ENCODE measurements at places on chromosomes 16 and 17.

GRCh38 chr17:74442670-74443515 is 11.0 kb downstream of the GPRC5C start:
- peak; percentile 64 for DNase-seq
- no peaks in the 10 kb centered on the region for H3K36me3 ChIP-seq
- H3K4me1 ChIP-seq: peaks cover 12% of the 10 kb centered on the region
- H3K27ac ChIP-seq: no peak overlapping the region

GRCh38 chr17:80007939-80008338 is 27.7 kb downstream of the TBC1D16 start:
- H3K4me1 ChIP-seq: peaks cover 8% of the 10 kb centered on the region
- no peak for DNase-seq
- peaks cover 4% of the 10 kb centered on the region for H3K36me3 ChIP-seq
- no peak overlapping the region for H3K4me3 ChIP-seq

DNA sequence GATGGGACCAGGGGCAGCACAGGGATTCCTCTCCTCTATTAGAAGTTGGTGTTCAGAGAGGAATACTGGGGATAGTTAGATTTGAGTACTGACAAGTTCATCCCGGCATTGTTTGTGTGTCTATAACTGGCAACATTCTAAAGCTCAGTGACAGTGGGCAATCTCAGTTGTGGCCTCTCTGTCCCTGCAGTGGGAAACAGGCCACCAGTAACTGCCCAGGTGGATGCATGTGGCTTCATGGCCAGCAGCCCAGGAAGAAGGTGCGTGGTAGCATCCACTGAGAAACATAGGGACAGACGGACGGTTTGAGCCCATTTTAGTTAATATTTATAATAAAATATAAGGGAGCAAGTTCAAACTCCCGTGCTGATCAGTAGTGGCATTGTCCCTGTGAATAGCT is 51.5 kb downstream of the B9D1 start:
- peaks cover 3% of the 10 kb centered on the region for H3K4me1 ChIP-seq
- no peaks in the 10 kb centered on the region for H3K27me3 ChIP-seq
- no peak overlapping the region for H3K4me3 ChIP-seq
- 0 out of 2 replicates have a peak, but pooled peaks cover 3% of the 10 kb centered on the region for H3K36me3 ChIP-seq

DNA sequence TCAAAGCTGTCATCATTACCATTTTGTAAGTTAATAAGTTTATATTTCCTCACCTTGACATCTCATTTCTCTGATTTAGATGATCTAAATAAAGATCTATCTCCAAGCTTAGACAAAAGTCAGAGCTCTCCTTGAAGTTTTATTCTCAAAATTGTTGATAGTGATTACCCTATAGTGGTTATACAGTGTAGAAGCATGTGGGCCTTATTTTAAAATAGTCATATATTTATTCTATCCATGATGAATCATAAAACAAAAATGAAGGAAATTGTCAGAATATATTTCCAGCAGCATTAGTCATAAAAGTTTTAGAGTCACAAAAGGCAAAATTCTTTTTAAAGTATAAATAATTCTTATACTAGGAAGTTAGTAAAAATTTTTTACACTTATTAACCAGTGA is 49.0 kb downstream of the RHOT1 start:
- no peak for DNase-seq
- H3K27me3 ChIP-seq: no peaks in the 10 kb centered on the region
- H3K36me3 ChIP-seq: no peaks in the 10 kb centered on the region
- no peak overlapping the region for H3K4me3 ChIP-seq
- H3K27ac ChIP-seq: no peak overlapping the region
- H3K4me1 ChIP-seq: no peaks in the 10 kb centered on the region

GRCh38 chr17:41457676-41458075 is 9.5 kb downstream of the KRT32 start:
- no peak overlapping the region for H3K4me3 ChIP-seq
- H3K27me3 ChIP-seq: no peaks in the 10 kb centered on the region
- no peak overlapping the region for H3K27ac ChIP-seq
- H3K4me1 ChIP-seq: no peaks in the 10 kb centered on the region

DNA sequence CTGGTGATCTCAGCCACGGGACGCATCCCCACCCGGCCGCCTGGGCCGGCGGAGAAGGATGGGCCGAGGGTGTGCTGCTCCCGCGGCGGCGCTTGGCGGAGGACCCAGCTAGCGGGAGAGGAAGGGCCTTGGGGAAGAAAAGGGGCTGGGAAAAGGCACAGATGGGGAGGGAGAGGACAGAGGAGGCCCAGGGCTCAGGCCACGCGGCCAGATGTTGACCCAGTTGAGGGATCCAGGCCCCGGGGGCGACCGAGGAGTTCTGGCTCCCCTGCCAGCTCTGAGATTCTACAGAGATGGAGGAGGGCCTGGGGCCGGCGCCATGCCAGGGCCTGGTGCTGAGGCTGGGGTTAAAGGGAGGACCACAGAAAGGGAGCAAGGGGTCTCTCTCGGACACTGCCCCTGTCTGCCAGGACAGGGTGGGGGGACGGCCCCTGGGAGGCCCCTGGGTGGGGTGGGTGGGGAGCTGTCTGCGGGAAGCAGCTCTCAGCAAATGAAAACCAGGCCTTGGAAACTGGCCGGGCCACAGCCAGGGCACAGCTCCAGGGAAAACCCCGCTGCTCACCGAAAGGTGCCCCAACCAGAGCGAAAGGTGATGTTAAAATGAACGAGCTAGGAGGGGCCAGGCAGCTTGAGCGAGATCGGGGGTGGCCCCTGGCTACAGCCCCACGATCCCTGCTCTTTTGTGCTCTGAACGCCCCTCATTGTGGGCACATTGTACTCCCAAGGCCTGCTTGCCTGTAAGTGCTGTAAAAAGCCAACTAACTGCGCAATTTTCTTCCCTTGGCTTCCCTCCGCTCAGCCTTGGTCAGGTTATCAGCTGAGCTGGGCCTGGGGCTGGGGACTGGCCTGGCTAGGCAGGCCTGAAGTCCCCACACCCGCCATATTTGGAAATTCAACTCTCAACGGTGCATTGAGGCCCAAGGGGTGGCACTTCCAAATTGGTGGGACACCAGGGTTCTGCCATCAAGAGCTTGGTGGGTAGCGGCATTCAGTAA is 191.4 kb downstream of the ZNF423 start:
- peaks cover 19% of the 10 kb centered on the region for H3K4me1 ChIP-seq
- H3K27ac ChIP-seq: no peak overlapping the region
- H3K27me3 ChIP-seq: no peaks in the 10 kb centered on the region
- H3K36me3 ChIP-seq: no peaks in the 10 kb centered on the region

- no peaks in the 10 kb centered on the region for H3K36me3 ChIP-seq
- H3K4me1 ChIP-seq: peaks cover 7% of the 10 kb centered on the region
- H3K27me3 ChIP-seq: no peaks in the 10 kb centered on the region
- H3K4me3 ChIP-seq: no peak overlapping the region
These were observed 3.4 kb upstream of the ENGASE start for GRCh38 chr17:79071161-79071740.

DNA sequence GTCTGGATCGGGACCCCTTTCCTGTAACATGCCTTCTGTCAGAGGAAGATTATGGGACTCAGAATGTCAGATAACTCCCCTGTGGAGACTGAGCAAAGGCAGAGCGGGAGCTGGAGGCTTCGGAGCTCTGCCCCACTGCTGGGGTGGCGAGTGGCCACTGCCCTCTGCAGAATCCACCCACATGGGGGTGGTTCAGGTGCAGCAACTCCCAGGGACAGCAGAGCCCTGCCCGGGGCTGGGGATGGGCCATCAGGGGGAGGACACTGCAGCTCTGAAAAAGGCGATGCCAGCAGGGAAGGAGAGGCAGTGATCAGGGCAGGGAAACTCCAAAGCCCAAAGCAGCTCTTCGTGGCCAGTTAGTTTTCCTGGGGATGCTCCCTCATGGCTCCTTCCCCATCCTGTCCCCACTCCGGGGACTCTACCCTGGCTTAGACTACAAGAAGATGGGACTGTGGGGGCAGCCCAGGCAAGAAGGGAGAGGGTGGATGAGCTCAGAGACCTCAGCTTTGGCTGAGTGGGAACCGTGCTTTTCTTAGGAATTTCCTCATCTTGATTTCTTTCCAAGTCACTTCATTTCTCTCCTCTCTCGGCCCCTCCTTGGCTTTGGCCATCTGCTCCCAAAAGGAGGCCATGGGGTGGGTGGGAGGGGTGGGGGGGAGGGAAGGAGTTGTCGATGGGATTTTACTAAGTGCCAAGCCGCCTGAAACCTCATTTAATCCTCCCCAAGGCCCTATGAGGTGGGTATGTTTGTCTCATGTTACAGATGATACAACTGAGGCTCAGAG is 4.0 kb downstream of the CA4 start:
- no peak overlapping the region for H3K27ac ChIP-seq
- peaks cover 37% of the 10 kb centered on the region for H3K4me1 ChIP-seq
- peaks cover 31% of the 10 kb centered on the region for H3K27me3 ChIP-seq

- peak; percentile 99 for DNase-seq
- H3K4me3 ChIP-seq: no peak overlapping the region
- no peak overlapping the region for H3K27ac ChIP-seq
- no peaks in the 10 kb centered on the region for H3K27me3 ChIP-seq
- H3K4me1 ChIP-seq: peaks cover 5% of the 10 kb centered on the region
These were observed 19.1 kb upstream of the STAC2 start for GRCh38 chr17:39244600-39245570.

DNA sequence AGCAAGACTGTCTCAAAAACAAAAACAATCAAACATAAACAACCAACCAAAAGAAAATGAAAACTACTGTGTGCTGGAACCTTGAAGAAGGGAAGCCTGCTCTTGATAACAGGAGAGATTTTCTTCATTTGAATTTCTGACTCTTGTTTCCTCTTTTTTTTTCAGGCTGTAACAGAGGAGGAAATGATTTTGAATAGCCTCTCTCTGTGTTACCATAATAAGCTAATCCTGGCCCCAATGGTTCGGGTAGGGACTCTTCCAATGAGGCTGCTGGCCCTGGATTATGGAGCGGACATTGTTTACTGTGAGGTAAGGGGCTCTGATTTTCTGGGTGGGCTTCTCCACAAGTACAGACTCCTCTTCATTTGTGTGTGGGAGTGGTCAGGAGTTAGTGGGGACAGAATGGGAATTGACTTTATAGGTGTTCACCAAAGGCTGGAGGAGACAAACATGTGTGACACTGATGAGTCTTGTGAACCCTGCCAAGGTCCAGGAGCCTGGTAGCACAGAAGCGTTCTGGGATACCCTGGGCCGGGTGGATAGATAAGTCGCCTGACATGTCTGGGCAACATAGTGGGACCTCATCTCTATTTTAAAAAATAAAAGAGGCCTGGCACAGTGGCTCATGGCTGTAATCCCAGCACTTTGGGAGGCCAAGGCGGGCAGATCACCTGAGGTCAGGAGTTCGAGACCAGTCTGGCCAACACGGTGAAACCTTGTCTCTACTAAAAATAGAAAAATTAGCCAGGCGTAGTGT is 14.9 kb downstream of the DUS2 start:
- H3K36me3 ChIP-seq: no peaks in the 10 kb centered on the region
- no peaks in the 10 kb centered on the region for H3K27me3 ChIP-seq
- no peak overlapping the region for H3K27ac ChIP-seq
- no peak overlapping the region for H3K4me3 ChIP-seq

- no peaks in the 10 kb centered on the region for H3K36me3 ChIP-seq
- no peak for DNase-seq
- H3K4me1 ChIP-seq: no peaks in the 10 kb centered on the region
- H3K27ac ChIP-seq: no peak overlapping the region
- H3K27me3 ChIP-seq: no peaks in the 10 kb centered on the region
- H3K4me3 ChIP-seq: no peak overlapping the region
These were observed 107.0 kb upstream of the RPL38 start for GRCh38 chr17:74096456-74096855.

DNA sequence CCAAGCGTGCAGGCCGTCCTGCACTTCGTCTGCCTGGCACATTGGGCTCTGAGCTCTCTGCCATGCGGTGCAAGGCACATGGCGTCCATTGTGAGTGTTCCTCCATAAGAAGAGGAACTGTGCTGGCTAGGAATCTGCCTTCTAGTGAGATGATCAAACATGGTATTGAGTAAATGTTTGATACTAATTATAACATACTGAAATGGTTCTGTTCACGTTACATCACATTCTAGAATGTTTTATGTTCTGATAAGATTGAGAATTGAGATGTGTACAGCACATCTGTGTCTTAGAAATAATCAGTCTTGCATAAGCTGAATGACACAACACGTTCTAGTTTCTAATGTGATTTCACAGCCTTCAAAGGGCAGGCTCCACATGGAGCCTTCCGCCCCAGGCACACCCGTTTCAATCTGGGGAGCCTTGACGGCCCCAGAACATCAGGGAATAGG is 42.9 kb downstream of the USP10 start:
- peaks cover 43% of the 10 kb centered on the region for H3K4me1 ChIP-seq
- no peak overlapping the region for H3K4me3 ChIP-seq
- H3K36me3 ChIP-seq: no peaks in the 10 kb centered on the region
- 0 out of 2 replicates have a peak overlapping the region, but pooled peaks have one; percentile 46 for H3K27ac ChIP-seq
- no peaks in the 10 kb centered on the region for H3K27me3 ChIP-seq

GRCh38 chr16:337975-338575 is 14.4 kb downstream of the AXIN1 start:
- 0 out of 2 replicates have a peak overlapping the region, but pooled peaks have one; percentile 32 for H3K27ac ChIP-seq
- H3K4me1 ChIP-seq: no peaks in the 10 kb centered on the region
- H3K4me3 ChIP-seq: no peak overlapping the region
- no peaks in the 10 kb centered on the region for H3K36me3 ChIP-seq

GRCh38 chr17:80246266-80246681 is 14.4 kb upstream of the RNF213 start:
- H3K27ac ChIP-seq: no peak overlapping the region
- no peaks in the 10 kb centered on the region for H3K27me3 ChIP-seq
- DNase-seq: no peak
- no peak overlapping the region for H3K4me3 ChIP-seq
- no peaks in the 10 kb centered on the region for H3K36me3 ChIP-seq

DNA sequence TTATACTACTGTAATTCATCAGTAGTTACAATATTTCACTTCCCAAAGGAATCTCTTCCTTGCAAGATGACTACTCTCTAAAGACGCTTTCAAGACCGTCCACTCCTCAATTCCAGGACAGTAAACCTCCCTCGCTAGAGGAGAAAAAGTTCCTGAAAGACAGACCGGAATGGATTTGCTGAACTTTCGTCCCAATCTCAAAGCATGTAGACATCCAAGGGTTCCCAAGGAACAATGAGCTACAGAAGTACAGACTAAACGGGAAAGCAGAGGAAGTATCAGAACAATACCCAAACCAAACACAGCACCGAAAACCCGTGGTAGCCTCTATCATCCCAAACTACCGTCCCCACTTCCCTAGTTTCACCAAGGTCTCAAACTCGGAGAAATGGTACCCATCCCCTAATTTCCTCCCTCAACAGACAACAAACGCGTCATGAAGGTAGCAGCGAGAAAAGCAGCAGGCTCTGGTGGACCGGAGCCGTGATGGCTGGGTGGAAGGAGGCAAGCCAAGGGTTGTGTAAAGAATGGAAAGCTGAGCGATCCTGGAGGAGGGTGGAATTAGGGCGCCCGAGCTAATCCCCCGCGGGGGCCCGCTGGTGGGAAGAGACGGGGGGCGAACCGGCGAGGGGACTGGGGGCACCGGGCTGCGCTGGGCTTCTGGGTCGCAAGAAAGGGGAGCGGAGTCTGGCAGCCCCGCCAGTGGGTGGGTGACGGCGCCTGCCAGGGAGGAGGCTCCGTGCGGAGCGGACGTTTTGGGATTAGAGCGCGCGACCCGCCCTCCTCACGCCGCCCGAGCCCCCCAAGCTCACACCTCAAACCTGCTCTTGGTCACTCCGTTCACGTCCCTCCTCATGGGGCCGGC is 647 bp downstream of the FBXL20 start:
- peak overlapping the region; percentile 98 for H3K4me3 ChIP-seq
- DNase-seq: peak; percentile 36
- no peaks in the 10 kb centered on the region for H3K36me3 ChIP-seq
- H3K27me3 ChIP-seq: no peaks in the 10 kb centered on the region

- no peaks in the 10 kb centered on the region for H3K27me3 ChIP-seq
- no peaks in the 10 kb centered on the region for H3K4me1 ChIP-seq
- DNase-seq: no peak
- H3K27ac ChIP-seq: no peak overlapping the region
These were observed 70.4 kb downstream of the IL21R start for GRCh38 chr16:27472091-27473020.

GRCh38 chr16:27164352-27164751 is 39.0 kb upstream of the KDM8 start:
- no peak for DNase-seq
- no peaks in the 10 kb centered on the region for H3K4me1 ChIP-seq
- no peaks in the 10 kb centered on the region for H3K27me3 ChIP-seq
- H3K27ac ChIP-seq: no peak overlapping the region
- H3K36me3 ChIP-seq: no peaks in the 10 kb centered on the region

All from GM23338 (cell line).